ENCODE measurements at places on chromosomes 7 and 10.

DNA sequence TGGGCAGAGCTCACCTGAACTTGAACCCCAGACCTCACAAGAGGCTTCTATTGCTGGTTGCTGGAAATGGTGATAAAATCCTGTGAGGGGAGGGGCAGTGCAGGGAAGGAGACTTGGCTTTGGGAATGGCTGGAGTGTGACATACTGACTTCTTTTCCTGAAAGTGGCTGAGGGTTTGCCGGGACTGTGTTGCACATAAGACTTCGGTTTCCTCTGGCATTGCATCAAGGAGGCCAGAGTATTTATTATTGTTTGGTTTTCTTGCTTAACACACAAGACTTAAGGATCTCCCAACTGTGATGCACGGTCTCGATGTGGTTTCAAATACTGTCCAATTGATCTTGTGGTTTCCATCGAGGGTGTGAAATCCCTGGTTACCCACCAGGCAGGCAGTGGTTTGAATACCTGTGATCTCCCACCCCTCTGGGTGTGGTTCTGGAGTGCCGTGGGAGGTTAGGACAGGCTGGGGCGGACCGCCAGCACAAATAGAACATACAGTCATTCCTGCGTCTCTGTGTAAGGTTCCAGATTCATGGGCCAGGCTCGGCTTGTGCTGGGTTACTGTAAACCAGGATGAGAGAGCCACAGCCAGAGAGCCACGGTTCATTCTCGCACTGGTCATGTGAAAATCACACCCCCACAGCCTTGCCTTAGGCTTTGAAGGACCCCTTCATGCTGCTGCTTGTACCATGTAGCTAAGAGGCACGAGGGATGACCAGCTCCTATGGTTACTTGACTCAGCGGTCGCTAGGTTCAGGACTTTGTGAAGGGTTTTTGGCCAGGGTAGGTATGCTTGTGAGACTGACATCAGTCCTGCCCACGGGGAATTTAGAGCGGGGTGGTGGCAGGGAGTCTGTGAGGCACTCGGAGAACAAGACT, 39.2 kb downstream of the WBP1L start:
- no peak for DNase-seq

DNA sequence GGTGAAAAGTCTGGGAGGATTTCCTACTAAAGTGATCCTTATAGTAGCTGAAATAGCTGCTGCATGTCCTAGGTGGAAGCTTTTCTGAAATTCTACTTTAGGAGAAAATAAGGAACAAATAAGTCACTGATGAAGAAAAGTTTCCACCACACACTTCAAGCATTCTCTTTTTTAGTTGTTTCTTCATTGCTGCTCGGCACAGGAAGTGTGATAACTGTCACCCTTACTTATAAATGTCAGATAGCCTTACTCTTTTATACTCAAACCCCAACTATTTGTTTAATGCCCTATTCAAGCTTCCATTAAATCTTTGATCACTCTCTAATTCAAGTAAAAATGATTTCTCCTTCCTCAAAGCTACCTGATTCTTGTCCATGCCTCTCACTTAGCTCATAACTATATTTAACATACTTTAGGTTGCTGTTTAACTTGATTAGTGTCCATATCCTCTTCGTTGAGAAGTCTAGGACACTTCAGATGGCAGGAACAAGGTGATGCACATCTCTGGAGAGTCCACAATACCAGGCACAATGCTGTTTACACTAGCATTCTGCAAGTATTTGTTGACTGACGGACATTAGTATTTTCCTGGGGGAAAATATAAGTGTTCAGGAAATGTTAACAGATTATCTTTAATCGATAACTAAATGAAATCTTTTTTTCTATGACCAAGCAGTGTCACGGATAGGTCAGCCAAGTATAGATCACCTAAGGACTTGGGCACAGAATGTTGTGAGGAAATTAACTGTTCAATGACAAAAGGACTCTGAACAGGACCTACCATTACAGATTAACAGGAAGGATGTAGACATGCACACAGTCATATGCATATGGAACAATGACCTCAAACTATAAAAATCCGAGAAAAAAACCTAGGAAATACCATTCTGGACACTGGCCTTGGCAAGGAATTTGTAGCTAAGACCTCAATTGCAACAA, 67.4 kb downstream of the ZNF438 start:
- DNase-seq: no peak

GRCh38 chr10:127612-128432, 7.4 kb upstream of the ZMYND11 start:
- DNase-seq: peak; percentile 29

- no peak for DNase-seq
Observed at GRCh38 chr10:113825791-113826190, 28.1 kb downstream of the DCLRE1A start.

- DNase-seq: no peak
Observed at GRCh38 chr10:30671026-30671616, 41.6 kb upstream of the LYZL2 start.

GRCh38 chr7:34061149-34061548, 155.8 kb downstream of the BMPER start:
- DNase-seq: no peak

DNA sequence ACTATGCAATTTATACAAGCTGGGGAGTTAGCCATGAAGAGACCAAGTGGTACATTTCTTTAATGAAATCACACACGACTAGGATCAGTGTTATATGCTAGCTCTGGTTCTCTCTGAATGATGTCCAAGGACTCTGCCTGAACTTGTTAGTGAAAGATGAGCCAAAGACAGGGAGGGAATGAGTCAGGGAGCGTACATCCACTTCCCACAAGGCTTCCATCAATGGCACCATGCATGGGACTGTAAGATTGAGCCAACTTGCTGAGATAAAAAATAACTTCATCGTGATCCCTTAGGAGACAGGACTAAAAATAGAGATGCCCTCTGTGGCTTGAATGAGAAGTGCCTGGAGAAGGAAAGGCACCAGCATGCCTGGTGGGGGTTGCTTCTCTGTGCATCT, 629.7 kb downstream of the ACTR3B start:
- no peak for DNase-seq

DNA sequence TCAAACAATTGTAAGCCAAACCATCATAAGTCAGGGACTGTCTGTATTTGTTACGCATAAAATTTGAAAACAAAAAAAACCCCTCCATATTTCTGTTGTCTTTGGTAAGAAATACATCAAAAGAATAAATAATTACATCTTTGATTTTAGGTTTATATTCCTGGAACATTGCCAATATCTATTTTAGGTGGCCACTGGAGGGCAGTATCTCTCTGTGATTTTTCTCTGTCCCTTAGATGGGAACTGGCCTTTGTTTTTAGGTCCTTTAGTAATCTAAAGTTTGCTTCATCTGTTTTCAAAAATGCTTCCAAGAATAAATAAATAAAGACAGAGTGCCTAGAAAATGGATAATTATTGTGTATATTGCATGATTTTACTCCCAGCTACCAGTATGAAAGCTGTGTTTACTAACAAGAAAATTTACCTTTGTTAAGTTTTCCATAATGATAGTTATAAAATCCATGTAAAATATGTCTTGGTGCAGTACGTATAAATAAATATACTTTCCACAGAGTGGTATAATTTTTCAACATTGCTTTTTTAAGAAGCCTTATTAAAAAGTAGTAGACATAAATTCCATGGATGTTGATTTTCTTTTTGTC, 64.2 kb downstream of the PHYHIPL start:
- no peak for DNase-seq
